ENCODE measurements at places on chromosomes 7 and 10.

DNA sequence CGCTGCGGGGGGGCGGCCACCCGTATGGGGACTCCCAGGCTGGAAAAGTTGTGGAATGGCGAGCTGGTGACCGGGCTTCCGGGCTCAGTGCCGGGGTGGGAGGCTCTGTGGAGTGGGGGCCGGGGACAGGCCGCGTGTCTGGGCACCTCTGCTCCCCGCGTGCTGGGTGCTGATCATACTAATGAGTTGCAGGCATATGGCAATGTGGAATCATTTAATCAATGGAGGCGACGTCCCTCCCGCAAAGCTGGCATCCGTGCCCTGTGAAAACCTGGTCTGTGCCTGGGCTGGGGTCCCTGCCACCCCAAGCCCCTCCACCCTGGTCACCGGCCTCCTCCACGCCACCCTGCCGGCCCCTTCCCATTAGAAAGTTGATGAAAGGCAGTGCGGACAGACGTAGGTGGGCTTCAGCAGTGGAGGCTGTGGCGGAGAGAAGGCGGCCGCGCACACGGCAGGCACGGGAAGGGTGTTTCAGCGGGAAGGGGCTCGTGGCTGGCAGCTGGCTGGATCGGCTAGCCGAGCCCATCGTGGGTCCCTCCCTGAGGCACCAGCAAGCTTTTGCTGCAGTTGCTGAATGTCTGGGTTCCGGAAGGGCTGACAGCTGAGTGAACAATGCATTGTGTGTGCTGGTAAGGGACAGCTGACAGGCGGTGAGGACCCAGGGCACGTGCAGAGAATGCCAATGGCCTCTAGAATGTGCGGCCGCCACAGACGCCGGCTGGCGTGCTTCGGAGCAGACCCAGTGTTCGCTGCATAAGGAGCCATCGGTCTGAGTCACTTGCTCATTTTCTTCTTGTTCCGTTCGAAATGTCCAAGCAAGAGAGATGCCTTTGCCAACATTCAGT, 1.5 kb downstream of the ADGRA1 start:
- no peak for DNase-seq

DNA sequence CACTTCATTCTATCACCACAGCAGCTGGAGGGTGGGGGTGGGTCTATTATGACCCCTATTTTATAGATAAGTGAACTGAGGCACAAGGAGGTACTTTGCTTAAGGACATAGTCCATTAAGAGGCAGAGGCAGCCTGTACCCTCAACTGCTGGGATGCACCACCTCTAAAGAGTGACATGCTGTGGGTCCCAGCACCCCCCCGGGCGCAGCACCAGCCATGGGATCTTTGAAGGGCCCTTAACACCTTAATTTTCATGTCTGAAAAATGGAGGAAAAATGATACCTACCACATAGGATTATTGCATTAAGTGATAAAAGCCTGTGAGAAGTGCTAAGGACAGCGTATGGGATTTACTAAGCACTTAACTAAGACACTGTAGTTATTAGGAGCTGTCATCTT, 15.4 kb downstream of the ADCYAP1R1 start:
- no peak for DNase-seq

DNA sequence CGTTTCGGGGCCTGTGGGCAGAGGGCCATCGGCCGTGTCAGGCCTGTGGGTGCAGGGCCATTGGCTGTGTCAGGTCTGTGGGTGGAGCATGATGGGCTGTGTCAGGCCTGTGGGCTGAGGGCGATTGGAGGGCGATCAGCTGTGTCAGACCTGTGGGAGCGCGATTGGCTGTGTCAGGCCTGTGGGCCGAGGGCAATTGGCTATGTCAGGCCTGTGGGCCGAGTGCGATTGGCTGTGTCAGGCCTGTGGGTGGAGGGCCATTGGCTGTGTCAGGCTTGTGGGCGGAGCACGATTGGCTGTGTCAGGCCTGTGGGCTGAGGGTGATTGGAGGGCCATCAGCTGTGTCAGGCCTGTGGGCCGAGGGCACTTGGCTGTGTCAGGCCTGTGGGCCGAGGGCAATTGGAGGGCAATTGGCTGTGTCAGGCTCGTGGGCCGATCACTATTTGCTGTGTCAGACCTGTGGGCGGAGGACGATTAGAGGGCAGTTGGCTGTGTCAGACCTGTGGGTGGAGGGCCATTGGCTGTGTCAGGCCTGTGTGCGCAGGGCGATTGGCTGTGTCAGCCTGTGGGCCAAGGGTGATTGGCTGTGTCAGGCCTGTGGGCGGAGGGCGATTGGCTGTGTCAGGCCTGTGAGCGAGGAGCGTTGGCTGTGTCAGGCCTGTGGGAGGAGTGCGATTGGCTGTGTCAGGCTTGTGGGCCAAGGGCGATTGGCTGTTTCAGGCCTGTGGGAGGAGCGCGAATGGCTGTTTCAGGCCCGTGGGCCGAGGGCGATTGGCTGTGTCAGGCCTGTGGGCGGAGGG, 54.1 kb downstream of the DYNC2I1 start:
- peak; percentile 4 for DNase-seq

GRCh38 chr10:118027397-118027796, 19.3 kb downstream of the RAB11FIP2 start:
- no peak for DNase-seq

GRCh38 chr7:27917774-27918314, 177.9 kb downstream of the TAX1BP1 start:
- DNase-seq, result no peak

- DNase-seq, result no peak
Observed at GRCh38 chr7:117323851-117324711, 1.2 kb upstream of the WNT2 start.

Measured in activated CD8-positive, alpha-beta T cell treated with anti-CD3 and anti-CD28 coated beads for 36 hours (primary cell).